Gastrocnemius medialis (tissue), 4 donors: ENCODE measurements at places on chromosomes 11 and 22. TPM values are rescaled to one million over a fixed set of nuclear protein-coding genes. Genes with fewer than 3 reads are reported as not detected.

DNA sequence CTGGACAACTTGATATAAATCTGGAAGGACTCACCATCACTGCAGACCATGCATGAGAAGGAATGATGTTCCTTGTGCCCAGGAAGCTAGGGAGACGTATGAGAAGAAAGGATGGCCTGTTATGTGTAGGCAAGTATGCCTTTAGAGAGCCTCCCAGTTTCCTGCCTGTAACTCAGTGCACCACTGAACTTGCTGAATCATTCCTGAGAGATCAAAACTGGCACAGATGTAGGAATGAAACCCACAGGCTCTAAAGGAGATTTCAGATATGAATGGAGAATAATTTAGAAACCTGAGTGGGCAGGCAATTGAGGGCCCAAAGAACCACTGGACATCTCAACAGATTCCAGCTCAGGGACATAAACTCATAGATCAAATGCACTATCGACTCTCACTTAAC lies 38.4 kb upstream of the PRSS23 start:
- no peak for DNase-seq
- H3K4me3 ChIP-seq = no peak overlapping the region
- H3K27me3 ChIP-seq = no peaks in the 10 kb centered on the region
- no peaks in the 10 kb centered on the region for H3K4me1 ChIP-seq
- H3K27ac ChIP-seq = no peak overlapping the region
- H3K36me3 ChIP-seq = no peaks in the 10 kb centered on the region

The CD6 gene
- total RNA-seq = not detected

DNA sequence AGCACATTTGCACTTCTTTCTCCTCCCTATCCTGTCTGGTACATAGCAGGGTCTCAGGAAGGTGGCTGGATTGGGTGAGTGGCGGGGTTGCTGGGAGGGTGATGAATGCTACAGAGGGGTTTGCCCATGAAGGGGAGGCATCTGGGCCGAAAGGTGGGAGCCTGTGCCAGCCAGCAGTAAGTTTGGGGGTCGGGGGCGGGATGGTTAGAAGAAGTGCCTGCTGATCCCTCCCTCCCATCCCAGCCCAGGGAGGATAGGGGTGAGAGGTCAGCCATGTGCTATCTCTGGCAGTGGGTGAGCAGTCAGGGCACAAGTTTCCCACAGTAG lies 2.8 kb downstream of the CD82 start:
- H3K27ac ChIP-seq = peak overlapping the region; percentile 82
- DNase-seq = no peak

The OR4A15 gene
- not detected for total RNA-seq

The PMM1 gene
- total RNA-seq = 16.2 TPM

- DNase-seq = no peak
- H3K27me3 ChIP-seq = no peaks in the 10 kb centered on the region
- H3K4me1 ChIP-seq = peaks cover 6% of the 10 kb centered on the region
- H3K36me3 ChIP-seq = no peaks in the 10 kb centered on the region
- H3K4me3 ChIP-seq = no peak overlapping the region
- H3K27ac ChIP-seq = no peak overlapping the region
Observed at GRCh38 chr22:48534395-48534958, 1293.2 kb downstream of the BRD1 start.

DNA sequence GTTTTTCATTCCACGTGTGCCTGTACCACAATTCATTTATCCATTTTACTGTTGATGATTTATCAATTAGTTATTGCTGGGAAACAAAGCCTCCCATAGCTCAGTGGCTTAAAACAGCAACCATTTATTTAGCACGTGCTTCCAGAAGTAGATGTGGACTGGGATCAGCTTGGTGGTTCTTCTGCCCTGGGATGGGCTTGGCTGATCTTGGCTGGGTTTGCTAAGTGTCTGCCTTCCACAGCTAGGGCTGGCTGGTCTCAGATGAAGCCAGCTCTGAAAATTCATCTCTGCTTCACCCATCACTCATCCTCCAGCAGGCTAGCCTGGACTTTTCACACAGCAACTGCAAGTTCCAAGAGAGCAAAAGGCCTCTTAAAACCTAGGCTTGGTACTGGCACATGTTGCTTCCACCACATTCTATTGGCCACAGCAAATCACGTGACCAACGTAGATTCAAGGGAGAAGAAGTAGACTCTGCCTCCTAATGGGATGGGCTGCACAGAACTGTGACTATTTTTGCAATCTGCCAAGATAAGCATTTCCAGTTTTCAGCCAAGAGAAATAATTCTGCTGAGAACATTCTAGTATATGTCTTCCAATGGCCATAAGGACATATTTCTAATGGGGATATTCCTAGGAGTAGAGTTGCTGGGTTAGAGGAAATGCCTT lies 124.9 kb downstream of the MN1 start:
- no peaks in the 10 kb centered on the region for H3K27me3 ChIP-seq
- no peaks in the 10 kb centered on the region for H3K36me3 ChIP-seq
- H3K27ac ChIP-seq = no peak overlapping the region
- no peak overlapping the region for H3K4me3 ChIP-seq
- no peak for DNase-seq

GRCh38 chr11:101487775-101488174 lies 96.0 kb downstream of the TRPC6 start:
- H3K4me3 ChIP-seq = no peak overlapping the region
- no peaks in the 10 kb centered on the region for H3K36me3 ChIP-seq
- H3K27ac ChIP-seq = no peak overlapping the region
- no peaks in the 10 kb centered on the region for H3K27me3 ChIP-seq
- no peaks in the 10 kb centered on the region for H3K4me1 ChIP-seq

DNA sequence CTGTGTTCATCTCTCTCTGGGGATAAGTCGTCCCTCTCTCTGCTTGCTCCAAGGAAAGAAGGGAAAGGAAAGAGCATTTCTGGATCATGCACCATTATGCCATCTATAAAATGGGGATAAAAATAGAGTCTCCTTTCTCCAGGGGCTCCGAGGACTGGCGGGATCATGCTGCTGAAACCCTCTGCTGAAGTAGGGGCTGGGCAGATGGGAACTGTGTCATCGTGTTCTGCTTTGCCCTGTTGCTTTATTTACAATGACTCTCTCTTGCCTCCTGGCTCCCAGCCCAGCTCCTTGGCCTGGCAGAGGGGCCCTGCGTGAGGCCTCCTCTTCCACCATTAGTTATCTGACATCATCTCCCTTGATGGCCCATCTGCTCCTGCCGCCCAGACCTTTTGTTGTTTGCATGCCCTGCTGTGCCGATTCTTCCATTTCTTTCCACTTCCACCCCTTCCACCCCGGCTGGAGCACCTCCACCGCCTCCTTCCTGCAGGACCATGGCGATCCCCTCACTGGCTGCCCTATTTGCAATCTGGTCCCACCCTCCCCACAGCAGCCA lies 200.9 kb downstream of the MYO18B start:
- no peak overlapping the region for H3K4me3 ChIP-seq
- no peaks in the 10 kb centered on the region for H3K27me3 ChIP-seq
- peak; percentile 32 for DNase-seq
- H3K36me3 ChIP-seq = peaks cover 34% of the 10 kb centered on the region
- peaks cover 22% of the 10 kb centered on the region for H3K4me1 ChIP-seq

DNA sequence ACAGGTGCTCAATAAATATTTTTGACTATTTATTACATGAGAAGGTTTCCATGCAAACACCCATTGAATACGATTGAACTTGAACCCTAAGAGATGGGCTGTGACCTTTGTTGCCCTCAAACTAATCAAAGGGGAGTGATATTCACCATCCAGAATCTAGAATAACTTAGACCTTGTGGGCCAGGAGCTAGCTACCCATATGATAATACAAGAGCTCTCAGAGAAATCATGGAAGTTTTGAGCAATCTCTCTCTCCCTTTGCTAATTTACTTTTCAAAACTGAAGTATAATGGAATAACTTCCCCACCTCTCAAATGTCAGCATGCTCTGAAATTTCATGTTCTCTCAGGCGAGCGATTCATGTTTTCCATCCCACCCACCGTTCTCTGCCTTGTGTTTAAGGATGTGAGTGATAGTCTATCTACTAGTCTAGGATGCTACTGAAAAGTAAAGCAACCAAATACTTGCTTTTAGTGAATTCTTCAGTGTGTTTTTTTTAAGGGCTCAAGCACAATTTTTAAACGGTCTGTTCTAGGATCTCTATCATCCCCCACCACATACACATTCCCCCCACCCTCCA lies 33.3 kb downstream of the BARX2 start:
- no peaks in the 10 kb centered on the region for H3K36me3 ChIP-seq
- no peak overlapping the region for H3K27ac ChIP-seq
- H3K27me3 ChIP-seq = no peaks in the 10 kb centered on the region

GRCh38 chr11:56558574-56558973 lies 15.5 kb upstream of the OR5M11 start:
- H3K4me1 ChIP-seq = no peaks in the 10 kb centered on the region
- H3K4me3 ChIP-seq = no peak overlapping the region
- DNase-seq = no peak

DNA sequence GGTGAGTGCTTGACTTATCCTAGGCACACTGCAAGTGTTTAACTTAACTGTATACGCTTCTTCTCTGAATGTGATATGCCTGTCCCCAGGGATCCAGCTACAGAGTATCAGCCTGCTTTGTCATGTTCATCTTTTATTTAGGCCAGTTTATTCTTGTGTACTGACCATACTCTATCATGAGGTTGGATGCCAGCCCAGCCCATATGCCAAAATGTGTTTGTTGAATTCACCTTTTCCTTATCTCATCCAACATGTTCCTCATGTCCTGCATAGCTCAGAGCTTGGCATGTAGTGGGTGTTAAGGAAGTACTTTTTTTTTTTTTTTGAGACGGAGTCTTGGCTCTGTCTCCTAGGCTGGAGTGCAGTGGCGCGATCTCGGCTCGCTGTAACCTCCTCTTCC lies 116.2 kb downstream of the NCAM1 start:
- H3K27me3 ChIP-seq = no peaks in the 10 kb centered on the region
- peaks cover 19% of the 10 kb centered on the region for H3K4me1 ChIP-seq
- no peaks in the 10 kb centered on the region for H3K36me3 ChIP-seq
- no peak overlapping the region for H3K4me3 ChIP-seq

DNA sequence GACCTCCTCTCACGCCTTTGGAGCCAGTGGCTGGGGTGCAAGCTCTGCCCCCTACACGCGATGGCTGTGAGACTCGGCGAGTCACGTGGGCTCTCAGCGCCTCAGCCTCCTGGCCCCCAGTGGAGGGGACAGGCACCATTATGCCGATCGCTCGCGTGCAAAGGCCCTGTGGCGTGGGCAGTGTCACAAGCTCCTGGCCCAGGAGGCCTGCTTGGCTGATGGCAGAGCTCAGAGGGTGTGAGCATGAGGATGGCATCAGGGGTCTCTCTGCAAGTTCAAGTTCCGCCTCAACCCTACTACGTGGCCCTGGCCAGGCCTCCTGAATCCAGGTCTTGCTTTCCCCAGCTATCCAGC lies 90.8 kb upstream of the KCNQ1OT1 start:
- peaks cover 21% of the 10 kb centered on the region for H3K27me3 ChIP-seq
- no peaks in the 10 kb centered on the region for H3K36me3 ChIP-seq
- DNase-seq = no peak
- no peaks in the 10 kb centered on the region for H3K4me1 ChIP-seq
- H3K4me3 ChIP-seq = no peak overlapping the region
- H3K27ac ChIP-seq = no peak overlapping the region

DNA sequence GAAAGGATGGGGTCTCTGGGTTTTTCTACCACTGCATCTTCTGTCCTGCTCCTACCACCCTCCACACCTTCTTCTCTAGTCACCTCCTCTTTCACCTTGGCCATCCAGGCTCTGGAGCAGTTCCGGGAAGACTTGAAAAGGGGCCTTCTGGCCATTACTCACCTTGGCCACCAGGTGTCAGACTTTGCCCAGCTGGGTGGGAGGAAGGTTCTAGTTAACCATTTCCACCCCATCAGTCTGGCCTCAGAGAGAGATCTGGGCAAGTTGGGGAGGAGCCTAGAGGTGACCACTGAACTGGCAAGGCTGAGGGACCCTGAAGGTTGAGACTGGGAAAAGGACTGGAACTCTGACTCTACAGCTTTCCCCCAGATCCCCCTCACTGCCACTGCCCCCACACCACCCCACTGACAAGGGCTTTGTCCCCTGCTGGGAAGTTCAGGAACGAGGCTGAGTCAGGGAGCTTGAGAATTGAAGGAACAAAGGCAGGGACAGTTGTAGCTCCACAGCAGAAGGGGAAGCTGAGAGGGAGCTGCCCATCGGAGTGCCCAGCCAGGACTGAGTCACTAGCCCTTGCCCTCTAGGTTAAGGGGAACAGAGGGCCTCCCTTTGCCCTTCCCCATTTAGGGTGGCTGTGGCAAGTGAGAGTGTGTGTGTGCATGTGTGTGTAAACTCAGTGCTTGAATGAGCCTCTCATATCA lies 3.7 kb upstream of the POLD4 start:
- H3K4me3 ChIP-seq = no peak overlapping the region
- H3K36me3 ChIP-seq = no peaks in the 10 kb centered on the region
- peaks cover 28% of the 10 kb centered on the region for H3K4me1 ChIP-seq
- no peak for DNase-seq
- no peaks in the 10 kb centered on the region for H3K27me3 ChIP-seq

DNA sequence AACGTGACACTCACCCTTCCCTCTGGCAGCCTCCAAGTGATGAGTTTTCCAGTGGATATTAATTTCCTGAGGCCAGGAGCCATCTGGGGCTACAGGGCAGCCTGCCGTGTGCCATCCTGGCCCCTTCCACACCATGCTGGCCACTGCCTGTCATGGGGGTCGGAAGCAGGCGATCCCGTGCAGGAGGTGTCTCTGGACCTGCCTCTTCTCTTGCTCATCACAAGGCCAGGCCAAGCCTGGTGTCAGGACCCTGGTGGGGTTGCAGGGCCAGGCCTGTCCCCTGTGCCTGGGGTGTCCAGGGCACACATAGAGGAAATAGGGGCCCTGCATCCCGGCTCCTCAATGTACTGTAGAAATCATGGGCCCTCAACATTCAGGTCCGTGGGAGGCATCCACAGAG lies 3.6 kb downstream of the KRTAP5-3 start:
- H3K27ac ChIP-seq = no peak overlapping the region
- no peak for DNase-seq
- H3K27me3 ChIP-seq = peaks cover 6% of the 10 kb centered on the region
- no peaks in the 10 kb centered on the region for H3K36me3 ChIP-seq
- no peaks in the 10 kb centered on the region for H3K4me1 ChIP-seq
- no peak overlapping the region for H3K4me3 ChIP-seq

GRCh38 chr11:19962801-19963175 lies 197.5 kb downstream of the DBX1 start:
- H3K4me3 ChIP-seq = no peak overlapping the region
- no peaks in the 10 kb centered on the region for H3K36me3 ChIP-seq
- H3K27ac ChIP-seq = no peak overlapping the region
- H3K4me1 ChIP-seq = no peaks in the 10 kb centered on the region
- DNase-seq = no peak
- H3K27me3 ChIP-seq = no peaks in the 10 kb centered on the region

GRCh38 chr11:27438595-27438981 lies 34.0 kb downstream of the LGR4 start:
- DNase-seq = no peak
- H3K27ac ChIP-seq = no peak overlapping the region
- no peaks in the 10 kb centered on the region for H3K27me3 ChIP-seq
- no peak overlapping the region for H3K4me3 ChIP-seq

- H3K27me3 ChIP-seq = peaks cover 3% of the 10 kb centered on the region
- H3K27ac ChIP-seq = no peak overlapping the region
- H3K36me3 ChIP-seq = no peaks in the 10 kb centered on the region
- no peaks in the 10 kb centered on the region for H3K4me1 ChIP-seq
Observed at GRCh38 chr11:117980280-117980679, 5.9 kb upstream of the IL10RA start.

The DDI1 gene
- not detected for total RNA-seq
